ENCODE measurements at places on chromosomes 3 and 15.

DNA sequence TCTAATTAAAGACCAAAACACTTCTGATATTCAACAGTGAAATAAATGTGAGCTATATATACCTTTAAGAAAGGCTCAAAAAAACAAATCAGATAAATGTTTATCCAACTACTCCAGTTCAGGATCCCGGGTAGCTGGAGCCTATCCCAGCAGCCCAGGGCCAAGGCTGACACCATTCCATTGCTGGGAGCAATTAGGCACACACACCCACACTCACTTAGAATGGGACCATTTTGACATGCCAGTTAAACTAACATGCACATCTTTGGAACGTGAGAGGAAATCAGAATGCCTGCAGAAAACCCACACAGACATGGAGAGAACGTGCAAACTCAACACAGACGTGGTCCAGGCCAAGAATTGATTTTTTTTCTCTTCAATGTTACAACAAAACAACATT is 30.0 kb upstream of the PLSCR4 start:
- H3K4me1 ChIP-seq, result no peaks in the 10 kb centered on the region
- no peak for DNase-seq
- H3K36me3 ChIP-seq, result no peaks in the 10 kb centered on the region
- no peaks in the 10 kb centered on the region for H3K27me3 ChIP-seq
- no peak overlapping the region for H3K4me3 ChIP-seq

- peaks cover 28% of the 10 kb centered on the region for H3K4me1 ChIP-seq
- H3K4me3 ChIP-seq, result peak overlapping the region; percentile 61
- peaks cover 29% of the 10 kb centered on the region for H3K36me3 ChIP-seq
- H3K27me3 ChIP-seq, result peaks cover 2% of the 10 kb centered on the region
- peak overlapping the region; percentile 97 for H3K27ac ChIP-seq
Measured at GRCh38 chr3:43162230-43163084, 56.6 kb upstream of the POMGNT2 start.

DNA sequence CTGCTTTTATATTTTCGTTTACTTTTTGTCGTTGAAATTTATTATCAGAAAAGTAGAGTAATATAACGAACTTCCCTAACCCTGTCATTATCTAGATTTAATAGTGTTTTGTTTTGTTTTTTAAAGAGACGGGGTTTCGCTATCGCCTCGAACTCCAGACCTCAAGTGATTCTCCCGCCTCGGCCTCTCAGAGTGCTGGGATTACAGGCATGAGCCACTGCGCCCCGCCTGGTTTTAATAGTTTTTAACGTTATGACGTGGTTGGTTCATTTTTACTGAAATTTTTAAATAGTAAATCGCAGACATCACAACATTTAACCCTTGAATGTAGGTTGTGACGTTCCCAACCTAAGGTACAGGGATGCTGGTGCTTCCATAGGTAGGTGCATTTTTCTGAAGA is 1.0 kb downstream of the NGRN start:
- DNase-seq, result peak; percentile 38
- peaks cover 59% of the 10 kb centered on the region for H3K4me1 ChIP-seq
- no peaks in the 10 kb centered on the region for H3K27me3 ChIP-seq
- peak overlapping the region; percentile 87 for H3K4me3 ChIP-seq
- H3K36me3 ChIP-seq, result peaks cover 38% of the 10 kb centered on the region

DNA sequence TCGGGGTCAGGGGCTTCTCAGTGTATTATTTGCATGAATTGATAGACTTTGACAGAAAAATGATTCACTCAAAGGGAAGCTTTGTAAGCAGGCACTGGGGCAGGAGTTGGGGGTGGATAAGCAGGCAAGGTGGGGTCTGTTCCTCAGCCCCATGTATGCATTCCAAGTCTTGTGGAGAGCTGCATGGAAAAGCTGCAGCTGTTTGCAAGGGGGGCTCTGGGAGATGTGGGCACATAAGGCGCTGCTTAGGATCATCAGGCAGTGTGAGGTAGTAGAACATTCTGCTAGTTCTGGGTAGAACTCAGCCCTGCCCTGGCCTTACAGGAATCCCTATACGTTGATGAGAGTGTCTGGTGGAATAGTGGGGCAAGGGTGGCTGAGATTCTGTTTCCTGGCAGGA is 154.2 kb upstream of the LRIG1 start:
- H3K4me3 ChIP-seq, result no peak overlapping the region
- no peaks in the 10 kb centered on the region for H3K27me3 ChIP-seq
- H3K4me1 ChIP-seq, result no peaks in the 10 kb centered on the region
- DNase-seq, result no peak

- H3K4me3 ChIP-seq, result no peak overlapping the region
- no peaks in the 10 kb centered on the region for H3K4me1 ChIP-seq
- DNase-seq, result no peak
- H3K36me3 ChIP-seq, result no peaks in the 10 kb centered on the region
Measured at GRCh38 chr3:40739971-40740370, 215.2 kb downstream of the ZNF621 start.

DNA sequence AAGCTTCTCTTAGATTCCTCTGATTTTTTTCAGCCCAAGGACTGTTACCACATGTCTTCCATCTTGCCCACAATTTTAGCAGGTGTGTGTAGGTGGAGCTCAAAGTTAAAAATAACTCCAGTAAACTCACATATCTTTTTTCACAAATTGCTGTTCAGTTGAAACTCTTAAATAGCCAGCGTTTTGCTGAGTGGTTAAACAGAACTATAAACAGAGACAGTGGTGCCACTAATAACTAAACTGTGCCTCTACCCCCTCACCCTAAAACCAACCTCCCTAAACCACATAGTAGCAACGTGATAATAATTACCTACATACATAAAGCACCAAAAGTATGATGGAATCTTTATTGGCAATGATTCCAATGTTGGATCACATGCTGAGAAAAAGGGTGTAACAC is 525.1 kb downstream of the PDCD6IP start:
- no peak for DNase-seq
- H3K4me3 ChIP-seq, result no peak overlapping the region
- H3K36me3 ChIP-seq, result no peaks in the 10 kb centered on the region
- H3K27ac ChIP-seq, result no peak overlapping the region

DNA sequence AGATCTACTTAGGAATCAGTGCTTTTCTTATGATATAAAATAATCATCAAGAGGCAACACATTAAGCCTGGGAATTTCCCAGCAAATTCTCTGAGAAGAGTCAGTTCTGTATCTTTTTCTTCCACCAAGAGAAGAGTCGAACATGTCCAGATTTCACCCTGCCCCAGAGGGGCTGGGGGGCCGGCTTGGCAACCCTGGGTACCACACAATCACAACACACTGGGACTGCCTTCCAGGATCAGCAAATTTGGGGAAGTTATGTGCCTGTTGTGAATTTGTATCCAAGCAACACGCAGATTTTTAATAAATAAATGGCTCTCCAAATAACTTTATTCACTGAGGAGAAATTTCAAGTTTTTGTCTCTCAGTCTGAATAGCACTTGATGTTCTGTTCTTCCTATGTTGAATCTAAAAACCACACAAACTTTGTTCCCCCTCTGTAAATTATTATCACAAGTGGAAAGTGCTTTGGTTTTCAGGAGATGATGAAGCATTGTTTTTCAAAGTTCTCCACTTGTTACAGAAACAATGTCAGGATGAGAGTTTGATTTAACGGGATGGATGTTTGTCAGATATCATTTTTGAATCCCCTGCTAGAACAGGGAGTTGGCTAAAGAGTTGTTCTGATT is 357.2 kb downstream of the ZNF385D start:
- no peak overlapping the region for H3K27ac ChIP-seq
- H3K4me3 ChIP-seq, result no peak overlapping the region
- no peak for DNase-seq
- no peaks in the 10 kb centered on the region for H3K27me3 ChIP-seq

DNA sequence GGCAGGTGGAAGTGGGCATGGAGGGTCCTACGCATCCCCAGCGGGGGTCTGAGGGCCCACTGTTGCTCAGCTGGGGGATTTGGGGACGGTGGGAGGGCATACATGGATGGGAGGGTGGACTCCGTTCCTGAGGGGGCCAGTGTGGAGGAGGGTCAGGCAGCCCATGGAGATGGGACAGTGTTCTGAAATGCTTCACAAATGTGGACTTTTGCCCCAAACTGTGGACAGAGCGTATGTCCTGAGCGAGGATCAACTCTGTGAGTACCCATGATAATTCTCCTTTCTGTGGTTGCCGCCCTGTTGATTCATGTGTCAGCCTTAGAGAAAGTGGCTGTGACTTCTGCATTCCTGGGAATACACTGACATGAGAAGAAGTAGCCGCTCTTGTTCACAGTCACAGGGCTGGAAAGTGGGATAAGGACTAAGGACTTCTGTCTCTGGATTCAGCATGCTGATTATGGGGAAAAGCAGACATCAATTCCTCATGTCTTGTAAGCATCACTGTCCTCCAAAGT is 33.4 kb downstream of the SMAD3 start:
- H3K27ac ChIP-seq, result peak overlapping the region; percentile 96
- H3K4me1 ChIP-seq, result peaks cover 62% of the 10 kb centered on the region
- peak overlapping the region; percentile 82 for H3K4me3 ChIP-seq
- peaks cover 66% of the 10 kb centered on the region for H3K36me3 ChIP-seq
- H3K27me3 ChIP-seq, result no peaks in the 10 kb centered on the region

DNA sequence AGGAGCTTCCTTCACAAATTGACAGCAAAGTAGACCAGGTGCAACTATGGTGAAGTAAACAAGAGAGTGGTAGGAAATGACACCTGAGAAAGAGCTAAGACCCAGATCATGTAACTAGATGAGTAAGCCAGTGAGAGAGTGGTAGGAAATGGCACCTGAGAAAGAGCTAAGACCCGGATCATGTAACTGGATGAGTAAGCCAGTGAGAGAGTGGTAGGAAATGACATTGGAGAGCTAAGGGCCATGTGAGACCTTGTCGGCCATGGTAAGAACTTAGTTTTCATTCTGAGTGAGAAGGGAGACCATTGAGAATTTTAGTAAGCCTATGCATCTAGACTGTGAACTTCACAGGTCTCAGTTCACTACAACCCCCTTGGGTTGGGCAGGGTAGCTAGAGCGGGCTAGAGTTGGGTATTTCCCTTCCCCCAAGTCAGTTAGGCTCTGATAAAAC is 5.4 kb upstream of the SENP7 start:
- peak overlapping the region; percentile 28 for H3K4me3 ChIP-seq
- H3K36me3 ChIP-seq, result peaks cover 1% of the 10 kb centered on the region
- H3K4me1 ChIP-seq, result peaks cover 52% of the 10 kb centered on the region
- DNase-seq, result peak; percentile 60
- H3K27ac ChIP-seq, result peak overlapping the region; percentile 81

DNA sequence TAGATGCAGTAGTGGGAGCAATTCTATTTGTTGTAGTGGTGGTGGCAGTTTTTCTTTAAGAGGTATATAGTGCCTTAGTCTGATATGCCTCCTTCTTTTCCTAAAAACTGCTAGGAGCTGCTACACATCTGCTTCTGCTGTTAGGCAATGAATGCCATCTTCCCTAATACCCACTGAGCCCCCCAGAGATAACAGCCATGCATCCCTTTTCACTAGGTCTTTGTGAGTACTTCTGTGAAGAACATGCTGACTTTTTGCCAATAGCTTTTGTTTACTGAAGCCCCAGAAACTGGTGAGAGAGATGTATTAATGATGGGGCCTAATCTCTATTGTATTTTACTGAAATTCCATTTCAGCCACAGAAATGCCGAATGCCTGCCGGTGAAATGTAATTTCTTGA is 92.6 kb upstream of the CHL1 start:
- H3K27me3 ChIP-seq, result no peaks in the 10 kb centered on the region
- no peaks in the 10 kb centered on the region for H3K4me1 ChIP-seq
- no peak for DNase-seq
- H3K36me3 ChIP-seq, result no peaks in the 10 kb centered on the region
- no peak overlapping the region for H3K4me3 ChIP-seq
- H3K27ac ChIP-seq, result no peak overlapping the region

DNA sequence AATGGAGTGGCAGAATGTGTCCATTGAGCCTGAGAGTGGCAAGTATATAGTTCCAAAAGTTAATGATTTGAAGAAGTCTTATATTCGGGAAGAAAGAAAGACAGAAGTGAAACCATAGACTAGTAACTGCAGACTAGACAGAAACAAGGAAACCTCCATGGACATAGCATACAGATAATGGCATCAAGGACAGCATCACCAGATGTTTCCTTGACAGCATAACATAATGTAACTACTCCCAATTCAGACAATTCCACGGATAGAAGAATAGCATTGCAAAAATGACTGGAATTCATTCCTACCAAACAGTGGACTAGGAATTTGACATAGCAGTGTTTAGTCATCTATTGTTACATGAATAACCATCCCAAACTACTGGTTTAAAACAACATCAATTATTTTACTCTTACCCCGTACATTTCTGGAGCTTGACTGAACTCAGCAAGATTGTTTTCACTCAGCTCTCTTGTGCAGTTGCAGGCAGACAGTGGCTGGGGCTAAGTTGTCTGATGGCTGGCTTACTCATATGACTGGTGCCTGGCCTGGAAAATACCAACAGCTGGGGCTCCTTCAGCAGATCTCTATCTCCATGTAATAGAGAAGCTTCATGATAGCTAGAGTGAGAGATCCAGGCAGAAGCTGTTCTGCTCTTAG is 109.7 kb upstream of the GADL1 start:
- H3K27me3 ChIP-seq, result no peaks in the 10 kb centered on the region
- DNase-seq, result no peak
- H3K4me1 ChIP-seq, result peaks cover 10% of the 10 kb centered on the region
- H3K36me3 ChIP-seq, result peaks cover 2% of the 10 kb centered on the region
- no peak overlapping the region for H3K27ac ChIP-seq
- no peak overlapping the region for H3K4me3 ChIP-seq

DNA sequence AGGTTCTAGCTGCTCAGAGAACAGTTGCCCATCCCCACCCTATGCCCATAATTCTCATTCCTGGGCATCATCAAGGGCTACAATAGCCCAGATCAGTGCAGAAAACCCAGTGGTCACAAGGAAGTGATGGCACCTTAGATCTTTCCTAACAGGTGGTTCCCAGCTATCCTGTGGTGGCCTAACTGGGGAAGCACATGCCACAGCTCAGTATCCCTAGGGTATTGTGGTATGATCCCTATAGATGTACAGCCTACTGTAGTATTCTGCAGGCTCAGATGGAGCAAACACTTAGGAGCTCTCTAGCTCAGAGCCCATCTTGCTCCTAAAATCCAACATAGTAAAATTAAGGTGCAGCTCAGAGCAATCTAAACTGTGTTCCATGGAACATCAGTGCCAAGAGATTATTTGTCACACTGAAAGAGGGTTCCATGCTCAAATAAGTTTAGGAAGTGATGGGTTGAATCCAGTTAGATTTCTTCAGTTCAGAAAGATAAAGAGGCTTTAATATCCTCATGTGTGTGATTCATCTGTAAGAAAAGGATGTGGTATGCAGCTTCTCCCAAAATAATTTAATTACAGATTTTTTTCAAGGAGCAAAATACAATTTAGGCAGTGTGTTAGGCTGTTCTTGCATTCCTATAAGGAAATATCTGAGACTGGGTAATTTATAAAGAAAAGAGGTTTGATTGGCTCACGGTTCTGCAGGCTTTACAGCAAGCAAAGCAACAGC is 4.4 kb downstream of the A4GNT start:
- no peak overlapping the region for H3K4me3 ChIP-seq
- no peaks in the 10 kb centered on the region for H3K36me3 ChIP-seq
- no peak overlapping the region for H3K27ac ChIP-seq
- no peak for DNase-seq
- H3K4me1 ChIP-seq, result no peaks in the 10 kb centered on the region

Data from activated CD4-positive, alpha-beta memory T cell treated with anti-CD3 and anti-CD28 coated beads, Interleukin-2, amount 10 ng/mL, durations not matched to agents 7 days and 5 days (primary cell).